ENCODE measurements at places on chromosomes 6 and 20.

DNA sequence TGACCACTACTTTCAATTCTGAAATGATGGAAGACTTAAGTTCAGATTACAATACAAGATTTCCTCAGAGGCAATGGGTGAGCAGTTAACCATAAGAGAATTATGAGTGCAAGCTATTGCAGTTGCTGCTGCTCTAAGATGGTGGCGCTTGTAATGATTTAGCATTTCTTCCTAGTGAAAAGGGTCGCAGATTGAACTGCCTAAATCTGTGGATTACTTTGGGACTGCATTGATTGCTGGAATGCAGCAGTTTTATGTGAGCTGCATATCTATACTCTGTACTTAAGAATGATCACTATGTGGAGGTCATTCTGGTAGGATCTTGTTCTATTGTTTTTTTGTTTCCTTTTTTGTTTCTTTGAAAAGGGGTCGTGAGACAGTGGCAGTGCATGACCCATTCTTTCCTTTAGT is 5.3 kb downstream of the SCAF8 start:
- DNase-seq = peak; percentile 75

DNA sequence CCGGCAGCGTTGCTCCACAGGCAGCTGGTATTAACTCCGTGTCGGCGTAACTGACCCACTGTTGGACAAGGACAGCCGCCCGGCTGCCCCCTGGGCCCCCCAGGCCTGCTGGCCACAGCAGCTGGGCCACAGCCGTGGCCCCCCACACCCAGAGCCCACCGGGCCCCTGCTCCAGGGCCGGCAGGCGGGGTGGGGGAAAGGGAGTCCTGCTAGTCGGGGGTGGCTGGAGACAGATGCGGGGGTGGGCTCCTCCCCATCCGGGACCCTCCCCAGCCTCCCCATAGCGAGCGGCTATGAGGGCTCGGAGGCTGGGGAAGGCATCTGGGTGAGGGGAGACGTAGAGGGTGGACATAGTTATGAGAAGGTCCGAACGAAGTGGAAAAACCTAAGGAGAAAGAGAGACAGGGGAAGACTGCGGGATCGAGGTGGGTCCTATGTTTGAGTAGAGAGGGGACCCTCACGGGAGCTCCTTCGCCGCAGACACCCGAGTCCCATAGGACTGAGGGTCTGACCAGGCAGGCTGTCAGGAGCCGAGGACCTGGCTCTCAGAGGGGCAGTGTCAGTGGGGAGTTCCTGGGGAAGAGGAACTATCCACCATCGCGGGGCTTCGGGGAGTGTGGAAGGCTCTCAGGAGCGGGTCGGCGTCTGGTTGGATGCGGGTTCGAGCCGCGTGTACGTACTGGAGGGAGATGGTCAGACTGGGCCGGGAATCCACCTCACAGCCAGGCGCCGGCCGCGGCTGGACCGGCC is 511 bp downstream of the VARS1 start:
- DNase-seq = peak; percentile 23

DNA sequence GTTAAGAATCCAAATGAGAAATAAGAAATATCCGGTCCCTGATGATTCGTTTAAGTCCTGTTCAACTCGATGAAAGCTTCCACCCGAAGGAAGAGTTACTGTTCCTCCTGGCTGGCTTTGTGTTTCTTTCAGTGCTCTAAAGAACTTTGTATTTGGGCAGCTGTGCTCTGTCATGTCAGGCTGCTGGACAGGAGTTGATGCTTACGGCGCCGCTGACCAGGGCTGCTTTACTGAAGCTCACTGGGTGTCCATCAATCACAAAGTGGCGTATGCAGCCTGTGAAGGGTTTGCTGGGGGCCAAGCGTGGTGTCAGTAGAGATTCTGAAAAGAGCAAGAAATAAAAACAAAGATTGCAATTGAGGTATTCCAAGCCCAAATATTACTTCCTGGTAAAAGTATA is 21.9 kb downstream of the FAM229B start:
- no peak for DNase-seq

DNA sequence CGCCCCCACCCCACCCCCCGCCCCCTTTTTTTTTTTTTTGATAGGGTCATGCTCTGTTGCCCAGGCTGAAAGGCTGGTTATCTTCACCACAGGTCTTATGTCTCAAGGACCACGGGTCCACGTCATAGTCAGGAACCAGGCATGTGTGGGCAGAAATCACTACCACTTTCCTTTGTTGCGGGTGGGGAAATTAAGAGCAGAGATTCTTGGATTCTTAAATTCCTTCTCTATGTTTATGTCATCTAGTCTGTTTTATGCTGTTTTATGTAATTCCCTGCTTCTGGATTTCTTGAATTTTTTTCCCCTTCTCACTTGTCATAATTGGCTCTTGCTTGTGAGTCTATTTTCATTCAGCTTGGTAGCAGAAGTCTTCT is 25.8 kb upstream of the PLCG1 start:
- no peak for DNase-seq

DNA sequence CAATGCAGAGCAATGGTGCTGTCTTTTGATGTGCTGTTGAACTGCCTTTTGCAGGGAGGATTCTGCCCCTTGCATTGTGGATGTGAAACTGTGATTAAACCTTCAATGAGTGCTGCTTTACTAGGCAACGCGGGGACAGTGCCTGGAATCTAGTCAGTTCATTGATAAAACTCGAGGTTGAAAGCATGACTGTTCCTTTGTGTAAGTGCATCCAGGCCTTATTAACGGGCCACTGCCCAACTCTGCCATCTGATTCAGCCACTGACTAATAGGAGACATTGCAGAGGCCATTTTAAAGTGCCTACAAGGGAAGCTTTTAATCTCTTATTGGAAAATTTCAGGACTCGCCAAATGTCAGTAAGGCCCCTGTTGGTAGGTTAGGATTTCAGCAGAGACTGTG is 49.3 kb downstream of the SLC35F1 start:
- no peak for DNase-seq

DNA sequence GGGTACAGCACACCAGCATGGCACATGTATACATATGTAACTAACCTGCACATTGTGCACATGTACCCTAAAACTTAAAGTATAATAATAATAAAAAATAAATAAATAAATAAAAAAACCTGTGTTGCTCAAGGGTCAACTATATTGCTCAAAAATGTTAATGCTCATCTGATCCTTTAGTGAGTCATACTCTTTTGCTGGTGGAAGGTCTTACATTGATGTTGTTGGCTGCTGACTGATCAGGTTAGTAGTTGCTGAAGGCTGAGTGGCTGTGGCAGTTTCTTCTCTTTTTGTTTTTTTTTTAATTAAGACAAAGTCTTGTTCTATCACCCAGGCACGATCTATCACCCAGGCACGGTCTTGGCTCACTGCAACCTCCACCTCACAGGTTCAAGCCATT is 29.6 kb upstream of the SMIM26 start:
- DNase-seq = no peak

DNA sequence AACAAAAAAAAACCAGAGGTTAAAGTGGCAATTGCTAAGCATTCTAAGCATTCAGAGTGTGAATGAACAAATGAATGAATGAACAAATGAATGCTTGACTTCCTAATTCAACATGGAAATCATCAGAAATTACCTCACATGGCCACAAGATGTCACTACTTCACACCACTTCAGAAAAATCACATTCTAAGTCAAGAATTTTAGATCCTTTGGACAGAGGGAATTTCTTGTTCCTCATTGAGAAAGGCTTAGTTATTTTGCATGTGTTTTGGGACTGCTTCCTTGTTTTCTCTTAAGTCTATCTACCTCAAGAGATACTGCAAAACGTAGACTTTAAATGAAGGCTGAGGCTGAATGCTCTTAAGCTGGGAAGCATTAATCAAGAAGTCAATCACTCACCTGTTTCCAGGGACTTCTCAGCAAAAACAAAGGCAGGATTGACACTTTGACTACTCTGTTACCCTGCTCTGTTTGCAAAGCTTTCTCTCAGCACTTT is 120.2 kb downstream of the MBOAT1 start:
- DNase-seq = peak; percentile 72

DNA sequence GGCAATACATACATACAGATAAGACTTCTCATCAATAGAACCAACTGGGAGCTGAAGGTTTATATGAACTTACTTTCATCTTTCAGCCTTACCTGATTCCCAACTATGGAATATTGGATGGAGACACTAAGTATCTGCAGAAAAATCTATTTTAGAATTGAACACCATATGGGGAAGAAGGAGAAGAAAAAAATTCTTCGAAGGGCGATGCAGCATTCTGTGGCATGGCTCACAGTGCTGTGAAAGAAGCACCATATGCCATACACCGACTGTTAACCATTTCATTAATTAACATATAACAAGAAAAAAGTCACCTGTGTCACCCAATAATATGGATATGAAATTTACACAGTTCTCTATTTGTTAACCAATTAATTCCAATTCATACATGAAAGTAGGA is 1374.4 kb upstream of the MAP3K7 start:
- DNase-seq = no peak

- no peak for DNase-seq
These were observed 184.6 kb downstream of the ATXN1 start for GRCh38 chr6:16576451-16577368.

DNA sequence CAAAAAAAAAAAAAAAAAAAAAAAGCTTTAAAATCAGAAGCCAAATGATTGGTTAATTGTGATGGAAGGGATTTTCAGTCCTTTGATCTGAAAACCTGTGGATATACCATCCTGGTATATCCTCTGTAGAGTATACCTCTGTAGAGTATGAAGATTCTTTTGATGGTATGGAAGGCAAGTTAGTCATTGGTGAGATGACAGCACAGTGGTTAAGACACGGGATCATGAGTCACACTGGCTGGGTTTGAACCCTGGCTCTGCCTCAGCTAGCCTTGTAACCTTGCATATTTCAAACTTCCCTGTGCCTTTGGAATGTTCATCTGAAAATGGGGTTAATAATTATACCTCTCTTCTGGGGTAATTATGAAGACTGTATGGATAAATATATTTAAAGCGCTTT is 179.3 kb downstream of the CARMIL1 start:
- DNase-seq = no peak

DNA sequence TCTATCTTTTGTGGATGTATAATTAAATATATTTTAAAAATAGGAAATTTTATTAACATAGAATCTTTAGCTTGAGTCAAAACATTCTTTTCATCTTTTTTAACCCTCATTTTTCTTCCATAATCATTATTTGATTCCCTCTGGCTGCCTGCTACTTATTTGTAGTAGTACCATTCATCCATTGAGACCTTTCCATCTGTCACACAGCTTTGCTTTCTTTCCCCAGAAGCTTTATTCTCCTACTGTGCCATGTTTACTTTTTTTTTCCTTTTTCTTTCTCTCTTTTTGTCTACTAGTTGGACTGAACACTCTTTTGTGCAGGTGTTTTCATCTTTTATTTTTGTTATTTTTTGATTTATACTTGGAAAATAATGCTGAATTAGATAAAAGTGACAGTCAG is 522.6 kb upstream of the MMS22L start:
- DNase-seq = no peak

GRCh38 chr6:45505470-45505869 is 127.7 kb upstream of the SUPT3H start:
- DNase-seq = no peak

GRCh38 chr6:108846628-108847027 is 1.6 kb upstream of the ARMC2 start:
- DNase-seq = no peak

DNA sequence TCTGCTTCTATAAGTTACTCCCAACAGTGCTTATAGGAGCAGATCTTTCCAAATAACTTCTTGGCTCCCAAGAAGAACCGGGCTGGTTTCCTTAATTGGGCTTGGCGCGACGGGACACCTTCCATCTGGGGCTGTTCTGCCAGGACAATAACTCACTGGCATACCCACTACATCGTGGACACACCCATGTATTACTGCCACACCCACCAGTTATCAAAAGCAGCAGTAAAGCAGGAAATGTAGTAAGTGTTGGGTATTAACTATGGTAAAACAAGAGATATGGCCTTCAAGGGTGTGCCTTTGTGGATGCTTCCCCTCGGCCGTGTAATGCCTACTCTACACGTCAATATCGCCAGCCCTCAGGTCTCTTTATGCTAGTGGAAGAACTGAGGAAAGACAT is 24.7 kb downstream of the CNKSR3 start:
- no peak for DNase-seq

GRCh38 chr6:134351615-134352474 is 33.9 kb upstream of the SGK1 start:
- DNase-seq = no peak

- DNase-seq = peak; percentile 84
These were observed at the start of gene B4GALT5 for GRCh38 chr20:49713753-49714712. B4GALT5 (minus strand) TSS chr20:49713878; CDS start chr20:49713690, 188 bp downstream.

GRCh38 chr6:20458027-20458894 is 56.6 kb downstream of the E2F3 start:
- no peak for DNase-seq

DNA sequence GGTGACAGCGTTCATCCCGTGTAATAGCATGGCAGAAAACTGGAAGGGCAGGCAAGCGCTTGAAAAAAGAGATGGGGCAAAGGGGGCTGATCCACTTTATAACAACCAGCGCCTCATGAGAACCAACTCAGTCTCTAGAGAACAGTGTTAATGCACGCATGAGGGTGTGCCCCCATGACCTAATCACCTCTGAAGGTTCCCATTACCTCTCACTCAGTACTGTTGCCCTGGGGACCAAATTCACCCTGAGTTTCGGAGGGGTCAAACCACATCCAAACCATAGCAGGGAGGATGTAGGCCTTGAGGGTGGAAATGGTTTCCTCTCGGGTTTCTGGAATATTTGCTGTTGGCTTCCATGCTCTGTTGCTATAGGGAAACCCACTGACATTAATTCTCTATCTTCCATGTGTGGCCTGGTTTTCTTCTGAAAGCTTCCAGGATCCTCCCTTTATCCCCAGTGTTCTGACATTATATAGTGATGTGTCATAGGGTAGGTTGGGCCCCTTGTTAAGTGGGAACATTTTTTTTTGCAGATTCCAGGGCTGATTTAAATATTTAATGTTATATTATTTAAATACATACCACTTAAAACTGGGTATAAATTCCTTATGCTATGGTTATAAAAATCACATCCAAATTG is 65.2 kb downstream of the PPP1R14C start:
- DNase-seq = no peak

Measured in dermis blood vessel endothelial cell (primary cell).